H7 (cell line): ENCODE measurements at places on chromosomes 11 and 22. TPM values are rescaled to one million over a fixed set of nuclear protein-coding genes. Genes with fewer than 3 reads are reported as not detected.

- no peak for DNase-seq
These were observed 106.3 kb upstream of the TEAD1 start for GRCh38 chr11:12567746-12568460.

GRCh38 chr11:43537833-43538615 lies 142.5 kb upstream of the HSD17B12 start:
- DNase-seq, result no peak

DNA sequence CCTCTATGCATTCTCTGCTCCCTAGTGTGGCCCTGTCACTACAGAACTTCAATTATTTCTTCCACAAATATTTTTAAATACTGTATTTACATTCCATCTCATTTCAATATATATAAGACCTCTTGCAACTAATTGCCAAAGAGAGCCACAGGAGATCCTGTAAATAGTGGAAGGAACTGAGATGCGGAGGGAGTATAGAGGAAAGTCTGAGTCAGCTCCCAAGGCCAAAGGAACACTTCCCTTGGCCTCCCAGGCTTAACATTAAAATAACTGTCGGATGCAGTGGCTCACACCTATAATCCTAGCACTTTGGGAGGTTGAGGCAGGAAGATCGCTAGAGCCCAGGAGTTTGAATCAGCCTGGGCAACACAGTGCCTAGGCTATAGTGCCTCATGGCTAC lies 31.2 kb downstream of the RBFOX2 start:
- no peak for DNase-seq

GRCh38 chr11:120629407-120630080 lies 118.0 kb downstream of the GRIK4 start:
- DNase-seq, result peak; percentile 78

DNA sequence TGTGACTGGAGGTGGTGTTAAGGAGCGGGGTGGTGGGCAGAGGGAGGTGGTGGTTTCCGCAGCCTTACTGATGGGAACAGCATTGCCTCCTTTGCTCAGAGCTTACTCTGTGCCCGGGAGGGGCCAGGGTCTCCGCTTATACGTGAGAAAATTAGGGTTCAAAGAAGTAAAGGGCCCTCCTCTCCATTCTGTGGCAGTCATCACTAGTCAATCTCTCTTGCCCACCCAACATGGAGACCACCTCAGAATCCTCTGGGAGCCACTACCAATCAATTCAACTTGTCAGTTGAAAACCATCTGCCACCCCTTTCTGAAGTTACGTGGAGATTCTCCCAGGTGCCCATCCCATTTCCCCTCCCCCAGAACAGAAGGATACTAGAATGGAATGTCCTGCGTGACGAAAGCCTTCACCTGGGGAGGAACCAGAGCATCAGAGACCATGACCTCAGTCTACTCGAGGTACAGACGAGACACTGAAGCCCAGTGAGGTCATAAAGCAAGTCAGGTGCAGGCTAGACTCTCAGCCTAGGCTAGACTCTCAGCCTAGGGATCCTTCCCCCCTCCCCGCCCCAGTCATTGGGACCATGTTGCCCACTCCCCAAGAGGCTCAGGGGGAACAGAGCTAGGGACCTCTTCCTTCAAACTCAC lies 2.0 kb downstream of the SELENOM start:
- no peak for DNase-seq

GRCh38 chr11:32885556-32885955 lies 7.1 kb upstream of the QSER1 start:
- no peak for DNase-seq

DNA sequence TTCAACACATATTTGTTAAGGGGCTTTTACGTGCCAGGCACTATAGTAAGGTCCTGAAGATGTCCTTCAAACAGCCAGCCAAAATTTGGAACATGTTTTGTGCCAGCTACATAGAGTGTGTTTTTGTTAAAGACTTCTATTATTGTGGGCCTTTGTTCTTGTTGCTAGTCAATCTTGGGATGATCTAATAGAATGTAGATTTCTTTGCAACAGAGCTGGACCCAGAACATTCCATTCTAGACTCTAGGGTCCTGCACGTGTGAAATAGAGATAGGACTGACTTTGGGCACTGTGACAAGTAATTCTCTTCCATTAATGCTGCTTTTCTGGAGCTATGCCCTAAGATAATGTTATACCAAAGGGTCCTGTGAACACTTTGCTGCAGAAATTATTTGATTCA lies 16.9 kb upstream of the IPO7 start:
- no peak for DNase-seq

DNA sequence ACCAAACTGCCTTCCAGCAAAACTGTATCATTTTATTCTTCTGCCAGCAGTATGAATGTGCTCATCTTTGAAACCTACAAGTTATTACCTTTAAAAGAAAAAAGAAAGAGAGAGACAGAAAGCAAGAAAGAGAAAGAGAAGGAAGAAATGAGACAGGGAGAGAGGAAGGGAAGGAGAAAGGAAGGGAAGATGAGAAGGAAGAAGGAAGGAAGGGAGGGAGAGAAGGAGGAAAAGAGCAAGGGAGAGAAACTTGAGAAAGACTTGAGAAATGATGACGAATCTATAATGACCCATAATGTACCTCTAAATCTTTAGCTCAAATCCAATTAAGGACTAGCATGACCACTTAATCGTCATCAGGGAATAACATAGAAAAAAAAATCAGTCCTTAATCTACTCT lies 11.4 kb upstream of the JAML start:
- DNase-seq, result no peak

GRCh38 chr11:62719302-62719978 lies 7.8 kb downstream of the HNRNPUL2 start:
- no peak for DNase-seq

DNA sequence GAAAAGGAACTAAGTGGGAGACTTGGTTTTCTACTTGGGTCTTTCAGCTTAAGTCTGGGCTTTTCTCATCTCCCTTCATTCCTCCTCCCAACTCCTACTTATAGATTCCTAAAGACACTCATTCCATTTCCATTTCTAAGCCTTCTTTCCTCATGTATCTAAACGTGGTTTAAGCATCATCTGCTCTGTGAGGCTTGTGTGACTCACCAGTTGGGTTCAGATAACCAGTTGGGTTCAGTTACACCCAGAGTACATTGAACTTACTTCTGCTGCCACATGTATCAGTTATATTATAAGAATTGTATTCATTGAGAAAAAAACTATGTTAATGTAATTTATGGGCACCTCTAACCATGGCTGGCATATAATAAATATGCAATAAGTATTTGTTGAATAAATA lies 831.2 kb upstream of the CCDC90B start:
- DNase-seq, result no peak

- DNase-seq, result no peak
These were observed 15.8 kb downstream of the ACAT1 start for GRCh38 chr11:108137212-108137611.

GRCh38 chr22:36544107-36544620 lies 15.2 kb upstream of the EIF3D start:
- DNase-seq, result no peak

DNA sequence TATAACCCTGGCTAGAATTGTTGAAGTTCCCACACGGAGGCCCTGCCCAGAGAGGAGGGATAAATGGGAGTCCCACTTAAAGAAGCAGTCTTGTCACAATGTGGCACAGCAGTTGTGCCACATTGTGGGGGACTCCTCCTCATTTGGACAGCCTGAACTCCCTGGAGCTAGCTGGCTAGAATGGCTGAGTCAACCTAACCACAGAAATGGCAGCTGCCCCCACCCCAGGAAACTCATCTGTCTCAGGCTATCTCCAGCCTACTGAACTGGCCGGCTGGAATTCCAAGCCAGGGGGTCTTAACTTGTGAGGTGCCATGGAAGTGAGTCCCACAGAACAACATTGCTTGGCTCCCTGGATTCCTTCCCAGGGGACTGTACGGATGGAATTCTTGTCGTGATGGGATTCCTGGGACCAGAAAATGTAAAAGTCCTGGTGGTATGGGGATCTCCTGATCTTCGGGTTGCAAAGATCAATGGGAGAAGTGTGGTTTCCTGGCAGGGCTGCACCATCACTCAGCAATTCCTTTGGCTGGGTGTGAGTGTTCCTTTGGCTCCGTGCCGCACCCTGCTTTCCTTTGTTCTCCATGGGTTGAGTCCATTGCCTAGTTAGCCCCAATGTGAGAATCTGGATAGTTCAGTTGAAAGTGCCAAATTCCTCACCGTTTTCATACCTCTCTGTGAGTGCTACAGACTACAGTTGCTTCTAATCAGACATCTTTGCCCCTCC lies 791.2 kb upstream of the FAT3 start:
- DNase-seq, result no peak

DNA sequence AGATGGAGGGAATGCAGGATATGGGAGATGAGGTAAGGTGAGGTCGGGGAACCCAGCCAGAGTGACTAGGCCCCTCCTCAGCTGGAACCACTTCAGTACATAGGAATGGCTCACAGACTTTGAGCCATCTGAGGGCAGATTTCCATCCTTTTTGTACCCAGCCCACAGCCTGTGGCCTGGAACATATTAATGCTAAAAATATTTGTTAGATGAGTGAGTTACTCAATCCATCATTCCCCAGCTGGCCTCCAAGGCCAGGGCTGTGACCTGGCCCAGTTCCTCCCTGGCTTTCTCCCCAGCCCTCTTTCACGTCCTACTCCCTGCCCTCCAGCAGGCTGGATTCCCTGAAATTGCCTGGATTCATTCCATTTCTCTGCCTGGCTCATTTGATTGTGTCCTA lies 57.2 kb upstream of the PRDM11 start:
- DNase-seq, result no peak

DNA sequence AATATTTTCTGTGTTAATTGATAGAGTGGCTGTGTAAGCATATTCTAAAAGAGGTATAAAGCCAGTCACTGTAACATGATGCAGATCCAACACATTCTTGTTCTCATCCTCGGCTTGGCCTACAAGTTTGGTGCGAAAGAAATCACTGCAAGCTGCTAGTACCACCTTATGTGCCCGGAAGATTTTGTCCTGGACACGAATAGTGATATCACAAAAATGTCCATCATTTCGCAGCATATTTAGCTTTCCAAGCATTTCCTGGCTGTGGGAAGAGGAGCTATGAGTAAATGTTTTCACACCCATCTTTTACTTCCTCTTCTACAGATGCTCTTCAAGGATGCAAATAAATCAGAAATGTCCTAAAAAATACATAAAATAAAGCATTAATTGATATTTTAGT lies 53.1 kb downstream of the ZBTB44 start:
- DNase-seq, result no peak

DNA sequence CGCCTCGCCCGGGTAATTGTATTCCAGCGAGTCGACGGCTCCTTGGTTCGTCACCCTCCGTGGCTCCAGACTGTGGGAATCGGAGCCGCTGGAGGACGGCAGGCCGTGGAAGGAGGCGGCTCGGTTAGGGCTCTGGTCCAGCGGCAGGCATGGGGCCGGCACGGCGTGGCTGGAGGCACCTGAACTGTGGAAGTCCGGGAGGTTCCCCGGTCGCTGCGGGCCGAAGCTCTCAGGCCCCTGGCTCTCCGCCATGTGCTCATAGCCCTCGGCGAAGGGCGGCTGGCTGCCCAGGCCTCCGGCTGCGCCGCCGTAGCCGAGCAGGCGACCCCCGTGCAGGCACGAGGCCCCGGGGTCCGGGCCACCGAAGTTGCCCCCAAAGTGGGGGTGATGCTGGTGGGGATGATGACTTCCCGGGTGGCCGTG lies 1.7 kb downstream of the MN1 start:
- DNase-seq, result peak; percentile 83

GRCh38 chr11:92663539-92663938 lies 305.9 kb upstream of the MTNR1B start:
- DNase-seq, result no peak

DNA sequence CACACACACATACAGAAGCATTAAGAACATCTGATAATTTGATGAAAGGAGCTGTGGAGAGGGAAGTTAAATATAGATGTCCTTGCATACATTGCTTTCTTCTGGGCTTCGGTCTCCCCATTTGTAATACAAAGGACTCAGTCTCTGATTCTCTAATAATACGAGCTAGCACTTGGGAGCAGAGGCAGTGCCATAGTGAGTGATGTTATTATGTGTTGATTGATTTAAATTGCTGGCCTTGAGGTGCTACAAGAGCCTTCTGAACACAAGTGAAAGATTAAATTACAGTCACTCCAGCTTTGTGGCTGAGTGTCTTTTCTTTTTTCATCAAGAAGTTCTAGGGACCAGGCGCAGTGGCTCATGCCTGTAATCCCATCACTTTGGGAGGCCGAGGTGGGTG lies 61.5 kb upstream of the HMGXB4 start:
- no peak for DNase-seq

DNA sequence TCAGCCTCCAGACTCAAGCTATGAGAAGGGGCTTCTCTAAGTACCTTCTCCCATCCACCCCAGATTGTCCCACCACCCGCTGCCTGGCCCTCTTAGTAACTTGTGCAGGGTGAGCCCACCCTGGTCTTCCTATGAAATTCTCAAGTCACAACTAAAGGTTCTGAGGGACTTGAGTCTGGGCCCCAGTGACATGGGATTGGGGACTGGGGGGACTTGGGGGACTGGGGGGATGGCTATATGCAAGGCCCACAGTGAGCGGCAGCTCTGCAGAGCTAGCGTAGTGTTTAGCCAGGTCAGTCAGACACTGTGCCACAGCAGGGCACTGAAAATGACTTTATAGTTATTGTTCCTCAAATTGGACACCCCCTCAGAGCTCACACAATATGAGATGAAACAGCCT lies 622.3 kb upstream of the CADM1 start:
- DNase-seq, result no peak

DNA sequence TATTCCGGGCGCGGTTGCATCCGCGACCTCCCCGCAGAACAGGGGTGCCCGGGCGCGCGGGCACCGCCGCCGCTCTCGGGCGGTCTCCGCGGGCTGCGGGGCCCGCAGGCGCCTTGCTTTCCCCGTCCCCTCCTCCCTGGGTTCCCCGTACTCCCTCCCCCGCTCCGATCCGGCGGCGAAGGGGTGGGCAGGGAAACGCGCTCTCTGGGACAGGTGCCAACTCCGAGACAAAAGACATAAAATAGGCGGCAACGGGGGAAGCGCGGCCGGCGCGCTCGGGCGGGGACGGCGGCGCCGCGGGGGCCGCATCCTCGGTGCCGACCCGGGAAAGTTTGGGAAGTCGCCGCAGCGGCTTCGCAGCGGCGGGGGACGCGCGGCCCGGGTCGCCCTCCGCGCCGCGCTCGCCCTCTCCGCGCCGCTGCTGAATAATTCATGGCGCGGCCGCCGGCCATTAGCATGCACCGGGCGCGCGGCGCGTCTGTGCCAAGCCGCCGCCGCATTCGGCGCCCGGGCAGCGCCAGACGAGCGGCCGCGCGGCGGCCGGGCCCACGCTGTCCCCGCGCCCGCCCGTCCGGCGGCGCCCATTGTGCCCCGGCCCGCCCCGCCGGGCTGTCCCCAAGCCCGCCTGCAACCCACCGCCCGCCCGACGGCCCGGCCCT lies 78.7 kb upstream of the PPARA start:
- peak; percentile 88 for DNase-seq

- DNase-seq, result no peak
These were observed 87.3 kb downstream of the SIK3 start for GRCh38 chr11:117010808-117011540.

Gene FCHSD2
- 4.6 and 5.9 TPM in 2 replicates for total RNA-seq

Gene HTR3A
- total RNA-seq, result 2.0 and 5.4 TPM in 2 replicates

Gene RFPL2
- 0.15 and 0.45 TPM in 2 replicates for total RNA-seq

Gene CNTF
- 0.26 and 0.73 TPM in 2 replicates for total RNA-seq

Gene F2
- 0.33 TPM in 1 of 2 replicates, not detected in the other for total RNA-seq

Gene NPTXR
- total RNA-seq, result 3.6 and 3.7 TPM in 2 replicates

Gene SCUBE2
- total RNA-seq, result 0.55 and 1.4 TPM in 2 replicates

Gene SLC22A12
- total RNA-seq, result not detected in 2 replicates

Gene RASSF7
- total RNA-seq, result 28.2 and 37.0 TPM in 2 replicates
